ENCODE measurements at places on chromosomes 2 and 18.

DNA sequence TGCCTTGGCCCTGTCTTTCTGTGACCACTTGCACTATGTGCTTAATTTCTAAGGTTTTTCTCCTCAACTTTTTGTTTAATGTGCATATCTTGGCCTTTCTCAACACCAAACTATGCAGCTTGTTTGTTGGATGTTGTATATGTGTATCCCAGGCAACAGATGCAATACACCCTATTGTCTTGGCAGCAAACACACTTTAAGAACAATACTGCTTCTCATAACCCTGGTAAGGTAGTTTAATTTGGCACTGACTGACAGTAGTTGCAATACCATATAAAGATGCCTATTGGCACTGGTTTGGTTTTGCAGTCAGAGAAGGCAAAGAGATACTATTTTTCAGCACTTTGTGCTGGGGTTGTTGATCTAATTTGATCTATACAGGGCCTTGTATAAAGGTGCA is 360.7 kb upstream of the CWC22 start:
- no peak for DNase-seq

GRCh38 chr2:238956676-238957075 is 108.8 kb downstream of the TWIST2 start:
- no peak for DNase-seq

- no peak for DNase-seq
Measured at GRCh38 chr2:187213798-187214197, 234.3 kb downstream of the CALCRL start.

DNA sequence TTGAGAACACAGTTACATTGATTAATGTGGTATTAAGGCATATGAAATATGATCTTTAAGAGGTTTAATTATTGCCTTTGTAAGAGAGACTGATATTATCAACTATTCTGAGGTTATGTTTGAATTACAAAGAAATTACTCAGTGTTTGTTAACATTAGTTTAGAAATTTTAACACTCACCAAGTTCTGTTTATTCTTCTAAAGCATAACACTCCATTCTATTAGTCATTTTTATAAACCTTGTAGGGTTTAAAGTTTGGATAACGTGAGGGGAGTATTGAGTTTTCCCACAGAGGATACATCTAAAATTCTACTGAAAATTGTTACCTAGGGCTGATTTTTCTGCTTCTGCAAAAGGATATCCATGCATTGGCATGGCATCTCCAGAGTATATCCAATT is 7.7 kb downstream of the CCDC178 start:
- DNase-seq, result no peak

DNA sequence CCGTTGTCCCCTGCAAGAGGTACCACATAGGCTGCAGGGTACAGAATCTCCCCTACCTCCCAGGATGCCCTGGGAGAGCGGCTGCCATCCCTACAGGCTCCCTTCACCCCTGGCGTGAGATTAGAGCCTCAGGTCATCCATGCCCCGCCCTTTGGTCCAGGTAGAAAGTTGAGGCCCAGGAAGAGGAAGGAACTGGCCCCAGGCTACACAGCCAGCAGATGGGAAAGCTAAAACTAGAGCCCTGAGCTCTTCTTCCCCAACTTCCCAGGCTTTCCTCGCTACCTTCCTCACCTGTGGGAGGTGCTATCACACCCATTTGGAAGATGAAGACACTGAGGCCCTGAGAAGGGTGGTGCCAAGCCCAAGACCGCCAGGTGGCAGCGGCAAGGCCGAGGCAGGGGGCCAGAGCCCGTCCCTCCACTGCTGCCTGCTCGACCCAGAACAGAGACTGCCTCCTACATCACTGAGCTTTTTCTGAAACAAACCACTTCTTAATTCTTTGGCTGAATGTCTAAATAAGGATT is 25.8 kb downstream of the CIB4 start:
- no peak for DNase-seq

DNA sequence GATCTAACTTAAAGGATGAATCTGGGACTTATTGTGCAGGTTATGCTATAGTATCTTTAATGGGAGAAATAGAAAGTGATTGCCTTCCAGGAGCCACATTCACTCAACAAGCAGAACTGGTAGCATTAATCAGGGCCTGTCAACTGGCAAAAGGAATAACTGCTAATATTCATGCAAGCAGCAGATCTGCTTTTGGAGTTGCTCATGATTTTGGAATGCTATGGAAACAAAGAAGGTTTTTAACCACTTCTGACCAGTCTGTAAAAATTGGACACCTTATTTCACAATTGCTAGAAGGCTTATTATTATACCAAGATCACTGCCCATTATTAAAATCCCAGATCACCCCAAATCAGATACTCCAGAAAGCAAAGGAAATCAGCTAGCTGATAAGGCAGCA is 200.4 kb downstream of the MREG start:
- DNase-seq, result no peak

GRCh38 chr2:133561045-133561852 is 7.0 kb downstream of the NCKAP5 start:
- DNase-seq, result peak; percentile 87

DNA sequence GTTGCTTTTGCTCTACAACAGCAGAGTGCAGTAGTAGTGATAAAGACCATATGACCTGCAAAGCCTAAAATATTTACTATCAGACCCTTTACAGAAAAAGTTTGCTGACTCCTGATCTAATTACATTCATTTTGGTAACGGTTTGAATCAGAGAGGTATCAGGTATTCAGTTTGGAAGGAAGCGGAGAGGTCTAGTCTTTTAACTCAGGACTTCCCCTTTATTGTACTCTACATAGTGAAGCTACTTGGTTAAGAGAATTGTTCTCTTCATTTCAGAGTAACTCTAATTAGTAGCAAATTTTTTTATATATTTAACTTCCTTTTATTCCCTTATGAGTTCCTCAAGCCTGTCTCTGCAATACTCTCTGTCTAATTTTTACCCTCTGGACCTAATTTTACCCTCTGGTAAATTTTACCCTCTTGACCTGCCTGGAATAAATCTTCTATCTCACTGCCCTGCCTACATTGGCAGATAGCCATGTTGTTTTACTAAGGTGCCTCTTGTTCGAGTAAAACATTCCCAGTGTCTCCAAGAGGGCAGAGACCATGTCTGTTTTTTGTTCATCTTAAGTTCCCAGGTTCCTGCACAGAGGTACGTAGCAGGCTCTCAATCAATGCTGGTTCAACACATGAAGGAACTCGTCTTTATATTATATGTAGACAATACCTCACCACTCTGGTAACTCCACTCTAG is 170.6 kb downstream of the DNAH6 start:
- DNase-seq, result no peak

GRCh38 chr18:7388741-7389140 is 157.9 kb downstream of the LRRC30 start:
- peak; percentile 94 for DNase-seq

DNA sequence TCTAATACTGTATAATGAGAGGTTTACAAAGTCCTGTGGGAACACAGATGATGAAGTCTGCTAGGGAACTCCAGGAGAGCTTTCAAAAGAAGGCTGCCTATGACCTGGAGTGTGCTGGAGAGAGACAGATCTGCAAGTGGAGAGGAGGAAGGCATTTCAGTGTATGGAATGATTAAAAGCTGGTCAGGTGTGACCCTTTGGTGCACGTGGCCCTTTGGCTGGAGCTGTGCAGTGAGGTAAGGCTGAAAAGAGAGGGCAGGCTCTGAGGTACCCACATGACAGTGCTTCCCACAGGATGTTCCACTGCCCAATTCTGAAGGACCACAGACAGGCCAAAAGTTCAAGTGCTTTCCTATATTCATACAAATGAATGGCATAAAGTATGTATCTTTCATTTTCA is 157.1 kb downstream of the DYM start:
- no peak for DNase-seq

DNA sequence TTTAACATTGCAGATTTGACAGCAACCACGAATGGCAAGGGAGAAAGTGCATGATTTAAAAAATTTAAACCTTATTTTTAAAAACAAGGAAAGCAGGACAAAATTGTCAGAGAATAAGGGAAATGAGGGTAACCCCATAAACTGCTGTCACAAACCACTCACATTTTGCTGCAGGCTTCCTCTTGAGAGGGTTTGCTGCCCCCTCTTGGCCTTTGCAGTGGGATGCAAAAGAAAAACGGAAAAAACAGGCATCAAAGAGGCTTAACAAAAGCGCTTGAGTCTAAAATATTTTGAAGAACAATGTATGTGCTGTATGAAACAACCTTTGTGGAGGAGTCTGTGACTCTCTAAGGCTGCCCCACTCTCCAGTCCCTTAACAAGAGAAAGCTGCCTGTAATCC is 91.6 kb downstream of the TMX3 start:
- peak; percentile 83 for DNase-seq

- peak; percentile 98 for DNase-seq
Measured at GRCh38 chr2:184598316-184599053, at the start of gene ZNF804A. TSS of gene ZNF804A (plus strand) at chr2:184598529. CDS start at chr2:184598960, 431 bp downstream.
